Neural crest cell (in vitro differentiated cells): ENCODE measurements at places on chromosomes 1 and 21. TPM values are rescaled to one million over a fixed set of nuclear protein-coding genes. Genes with fewer than 3 reads are reported as not detected.
A peak's percentile ranks its signal among the peaks of the same experiment; 100 is the strongest.

The IFNAR1 gene
- 18.0 and 18.9 TPM in 2 replicates for total RNA-seq

GRCh38 chr1:164695956-164696665, 137.1 kb downstream of the PBX1 start:
- H3K36me3 ChIP-seq, result no peaks in the 10 kb centered on the region
- H3K4me1 ChIP-seq, result peaks cover 5% of the 10 kb centered on the region
- H3K4me3 ChIP-seq, result no peak overlapping the region
- no peak overlapping the region for H3K27ac ChIP-seq
- H3K27me3 ChIP-seq, result no peaks in the 10 kb centered on the region

The CORT gene
- 1.2 and 1.3 TPM in 2 replicates for total RNA-seq

DNA sequence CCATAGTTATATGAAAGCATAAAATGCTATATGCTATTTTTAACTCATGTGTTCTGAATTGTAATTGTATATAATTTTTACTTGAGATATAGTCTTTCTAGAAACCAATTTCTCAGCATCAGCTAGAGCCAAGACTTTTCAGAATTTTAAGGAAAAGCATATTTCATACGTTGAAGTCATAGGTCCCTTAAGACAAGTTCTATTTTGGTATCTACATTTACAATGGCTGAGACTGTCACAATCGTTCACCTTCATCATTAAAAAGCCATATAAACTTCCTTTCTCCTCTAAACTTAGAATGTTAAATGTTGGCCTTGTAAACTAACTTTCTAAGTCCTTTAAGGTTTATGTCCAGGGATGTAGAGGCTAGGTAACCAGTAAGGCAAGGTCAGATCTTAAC, 104.1 kb downstream of the LRRC40 start:
- no peaks in the 10 kb centered on the region for H3K27me3 ChIP-seq
- no peaks in the 10 kb centered on the region for H3K4me1 ChIP-seq
- H3K4me3 ChIP-seq, result no peak overlapping the region
- no peaks in the 10 kb centered on the region for H3K36me3 ChIP-seq

DNA sequence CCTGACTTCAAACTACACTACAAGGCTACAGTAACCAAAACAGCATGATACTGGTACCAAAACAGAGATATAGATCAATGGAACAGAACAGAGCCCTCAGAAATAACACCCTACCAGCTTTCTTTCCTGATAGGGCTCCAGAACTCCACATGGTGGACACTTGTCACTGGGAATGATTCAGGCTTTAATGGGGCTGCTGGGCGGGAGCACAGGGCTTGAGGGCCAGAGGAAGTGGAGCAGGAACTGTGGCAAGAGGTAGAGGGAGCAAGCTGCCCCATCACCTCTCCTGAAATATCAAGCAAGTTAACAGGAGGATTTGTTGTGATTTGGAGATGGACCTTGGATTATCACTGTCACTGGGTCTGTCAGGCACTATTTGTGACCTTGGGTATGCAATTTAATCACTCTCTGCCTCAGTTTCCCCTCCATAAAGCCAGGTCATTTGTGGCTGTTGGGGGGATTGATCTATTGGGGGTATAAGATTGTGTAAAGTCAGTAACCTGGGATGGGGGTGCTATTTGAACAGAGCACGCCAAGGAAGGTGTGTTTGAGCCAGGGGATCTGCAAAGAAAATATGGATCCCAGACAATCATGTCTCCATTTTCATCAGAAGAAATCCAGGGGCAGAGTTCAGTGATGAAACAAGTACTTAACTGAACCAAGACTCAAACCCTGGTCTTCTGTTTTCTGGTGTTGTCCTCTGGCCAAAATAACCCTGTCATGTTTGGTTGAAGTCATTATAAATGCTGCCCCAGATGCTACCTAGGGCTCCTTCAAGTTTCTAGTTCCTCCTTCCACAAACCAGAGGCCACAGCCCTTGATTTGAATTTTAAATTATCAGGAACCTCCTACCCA, 25.2 kb downstream of the ETS2 start:
- H3K27ac ChIP-seq, result no peak overlapping the region
- H3K4me1 ChIP-seq, result no peaks in the 10 kb centered on the region
- H3K4me3 ChIP-seq, result no peak overlapping the region
- no peaks in the 10 kb centered on the region for H3K27me3 ChIP-seq
- no peak for DNase-seq

DNA sequence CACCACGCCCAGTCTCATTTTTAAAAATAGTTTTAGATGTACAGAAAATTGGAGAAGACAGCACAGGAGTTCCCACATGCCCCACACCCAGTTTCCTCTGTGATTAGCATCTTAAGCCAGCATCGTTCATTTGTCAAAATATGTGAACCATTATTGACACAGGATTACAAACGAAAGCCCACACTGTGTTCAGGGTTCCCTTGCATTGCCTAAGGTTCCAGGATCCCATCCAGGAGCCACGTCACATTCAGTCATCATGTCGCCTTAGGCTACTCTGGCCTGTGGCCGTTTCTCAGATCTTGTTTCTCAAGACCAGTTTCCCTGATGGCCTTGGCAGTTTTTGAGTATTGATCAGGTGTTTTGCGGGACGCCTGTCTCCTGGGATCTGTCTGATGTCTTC, 34.7 kb upstream of the TNFRSF1B start:
- no peak for DNase-seq
- H3K27me3 ChIP-seq, result no peaks in the 10 kb centered on the region
- no peaks in the 10 kb centered on the region for H3K36me3 ChIP-seq
- no peak overlapping the region for H3K4me3 ChIP-seq

DNA sequence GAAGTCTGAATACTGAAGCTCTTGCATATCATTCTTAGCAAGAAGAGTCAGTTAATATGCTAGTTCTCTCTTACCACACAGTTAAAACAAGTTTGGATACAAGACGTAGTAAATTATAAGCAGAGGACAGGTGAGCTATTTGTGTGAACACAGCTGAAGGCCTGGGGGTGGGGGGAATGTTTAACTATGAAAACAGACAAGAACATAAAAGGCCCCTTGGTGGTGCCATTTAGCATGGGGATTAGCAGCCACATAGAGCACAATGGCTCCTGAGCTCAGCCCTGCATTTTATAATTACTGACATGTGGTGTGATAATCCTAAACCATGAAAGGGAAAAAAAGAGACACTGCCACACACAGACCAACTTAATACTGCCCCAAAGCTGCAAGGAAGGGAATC, 94.8 kb downstream of the TGFBR3 start:
- DNase-seq, result no peak
- no peak overlapping the region for H3K4me3 ChIP-seq
- peaks cover 51% of the 10 kb centered on the region for H3K4me1 ChIP-seq
- peaks cover 15% of the 10 kb centered on the region for H3K36me3 ChIP-seq
- H3K27me3 ChIP-seq, result no peaks in the 10 kb centered on the region

The TMEM69 gene
- 25.7 and 29.6 TPM in 2 replicates for total RNA-seq

GRCh38 chr21:37871121-37871862, 45.0 kb downstream of the KCNJ6 start:
- H3K4me3 ChIP-seq, result no peak overlapping the region
- DNase-seq, result no peak
- H3K36me3 ChIP-seq, result no peaks in the 10 kb centered on the region
- H3K4me1 ChIP-seq, result no peaks in the 10 kb centered on the region

DNA sequence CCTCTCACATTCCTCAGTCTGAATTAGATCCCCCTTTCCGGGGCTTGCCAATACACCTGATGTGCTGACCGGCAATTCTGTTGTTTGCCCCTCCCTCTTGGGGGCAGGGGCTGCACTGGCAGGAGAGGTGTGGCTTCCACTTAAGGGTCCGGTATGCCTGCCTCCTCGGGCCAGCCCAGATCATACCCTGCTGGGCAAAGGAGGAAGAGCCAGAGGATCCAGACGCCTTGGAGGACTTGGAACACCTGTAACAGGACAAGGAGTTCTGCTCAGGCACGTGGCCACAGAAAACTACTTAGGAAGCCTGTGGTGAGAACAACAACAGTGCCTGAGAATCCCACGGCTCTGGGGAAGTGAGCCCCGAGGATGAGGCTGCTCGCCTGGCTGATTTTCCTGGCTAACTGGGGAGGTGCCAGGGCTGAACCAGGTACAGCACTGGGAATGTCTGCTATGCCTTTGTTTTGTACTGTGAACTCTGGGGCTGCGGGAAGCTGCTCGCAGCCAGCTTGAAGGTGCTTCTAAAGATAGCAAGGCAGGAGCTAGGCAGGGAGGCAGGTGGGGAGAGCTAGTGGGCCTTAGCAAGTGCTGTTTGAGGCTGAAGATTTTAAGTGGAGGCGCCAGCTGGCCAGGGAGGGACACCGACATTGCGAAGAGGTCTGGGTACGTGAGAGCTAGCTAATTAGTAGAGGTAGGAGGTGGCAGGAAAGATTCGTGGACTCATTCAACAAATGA, at the start of gene SMPDL3B:
Gene SMPDL3B, plus strand, starts transcription at position 183 of the 732 bp plus-strand sequence. Its CDS starts 184 bp downstream, at position 367.
- no peak within 1 kb of the TSS for H3K27ac ChIP-seq
- DNase-seq, result no peak
- peaks cover 55% of the 10 kb centered on the region for H3K27me3 ChIP-seq
- no peaks in the 10 kb centered on the region for H3K36me3 ChIP-seq

DNA sequence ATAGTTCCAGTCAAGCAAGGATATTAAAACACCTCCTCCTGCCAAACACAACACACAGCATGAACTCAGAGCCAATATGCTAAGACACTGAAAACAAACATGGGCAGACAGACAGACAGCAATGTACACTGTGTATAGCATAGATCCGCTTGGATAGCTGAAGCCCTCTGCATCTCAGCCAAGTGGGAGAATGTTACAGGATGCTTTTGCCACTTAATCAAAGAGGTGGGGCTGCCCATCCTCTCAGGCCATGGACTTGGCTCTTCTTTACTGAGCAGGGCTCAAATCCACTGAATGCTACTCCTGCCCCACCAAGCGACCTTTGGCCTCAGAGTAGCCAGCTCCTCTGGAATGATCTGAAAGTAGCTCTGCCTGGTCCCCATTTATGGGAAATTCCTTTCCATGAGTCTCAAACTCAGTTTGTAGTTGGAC, 64.7 kb upstream of the NGF start:
- H3K4me3 ChIP-seq, result no peak overlapping the region
- no peak for DNase-seq
- H3K27ac ChIP-seq, result no peak overlapping the region
- H3K27me3 ChIP-seq, result no peaks in the 10 kb centered on the region

DNA sequence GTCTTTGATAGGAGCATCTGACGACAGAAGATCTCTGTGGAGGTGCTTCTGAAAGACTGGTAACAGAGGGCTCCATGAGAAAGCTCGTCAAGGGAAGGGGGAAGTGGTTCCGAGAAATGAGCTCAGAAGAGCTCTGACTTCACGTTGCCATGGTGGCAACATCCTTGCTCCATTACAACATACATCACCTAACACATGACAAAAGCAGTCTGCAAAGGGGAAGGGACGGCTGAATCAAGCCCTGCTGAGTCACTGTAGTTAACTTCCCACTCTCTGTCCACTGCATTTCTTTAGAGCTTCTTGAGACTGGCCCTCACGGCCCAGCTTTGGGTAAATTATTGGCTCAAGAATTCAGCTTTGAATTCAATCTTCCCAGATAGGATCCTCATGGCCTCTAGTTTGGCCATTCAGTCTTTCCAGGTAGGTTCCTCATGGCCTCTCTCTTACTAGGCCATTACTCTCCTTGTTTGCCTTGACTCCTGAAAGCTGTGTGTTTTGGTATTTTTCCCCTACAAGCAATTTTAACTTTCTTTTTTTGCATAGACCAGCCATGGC, 88.0 kb upstream of the ZNF648 start:
- no peak for DNase-seq
- no peaks in the 10 kb centered on the region for H3K36me3 ChIP-seq
- H3K27ac ChIP-seq, result peak overlapping the region; percentile 39
- H3K27me3 ChIP-seq, result no peaks in the 10 kb centered on the region
- peaks cover 22% of the 10 kb centered on the region for H3K4me1 ChIP-seq

- DNase-seq, result peak; percentile 64
- peaks cover 12% of the 10 kb centered on the region for H3K4me1 ChIP-seq
- H3K27me3 ChIP-seq, result no peaks in the 10 kb centered on the region
- peak overlapping the region; percentile 15 for H3K27ac ChIP-seq
- no peaks in the 10 kb centered on the region for H3K36me3 ChIP-seq
Observed at GRCh38 chr1:28602536-28603439, 10.7 kb downstream of the RAB42 start.
